ENCODE measurements at places on chromosomes 16 and 17.
A peak's percentile ranks its signal among the peaks of the same experiment; 100 is the strongest.

- no peak for DNase-seq
These were observed 31.4 kb downstream of the ANKFN1 start for GRCh38 chr17:56184650-56185049.

GRCh38 chr16:55703003-55704001 is 47.5 kb downstream of the SLC6A2 start:
- DNase-seq, result peak; percentile 24

DNA sequence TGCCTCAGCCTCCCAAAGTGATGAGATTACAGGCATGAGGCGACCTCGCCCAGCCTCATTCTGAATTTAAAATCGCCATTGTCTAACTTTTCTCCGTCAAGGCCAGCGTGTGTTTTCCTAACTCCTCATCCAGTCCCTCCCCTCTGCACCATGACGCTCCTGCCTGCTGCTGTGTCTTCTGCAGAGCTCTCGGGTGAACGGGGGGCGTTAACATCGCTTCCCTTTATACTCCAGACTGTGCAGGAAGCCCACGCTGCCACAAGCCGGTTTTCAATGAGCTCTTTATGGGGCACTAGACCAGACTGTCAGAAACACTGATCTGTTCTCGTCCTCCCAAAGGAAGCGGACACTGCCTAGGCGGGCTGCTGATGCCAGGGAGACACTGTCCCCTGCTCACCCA is 13.2 kb downstream of the AANAT start:
- no peak for DNase-seq

DNA sequence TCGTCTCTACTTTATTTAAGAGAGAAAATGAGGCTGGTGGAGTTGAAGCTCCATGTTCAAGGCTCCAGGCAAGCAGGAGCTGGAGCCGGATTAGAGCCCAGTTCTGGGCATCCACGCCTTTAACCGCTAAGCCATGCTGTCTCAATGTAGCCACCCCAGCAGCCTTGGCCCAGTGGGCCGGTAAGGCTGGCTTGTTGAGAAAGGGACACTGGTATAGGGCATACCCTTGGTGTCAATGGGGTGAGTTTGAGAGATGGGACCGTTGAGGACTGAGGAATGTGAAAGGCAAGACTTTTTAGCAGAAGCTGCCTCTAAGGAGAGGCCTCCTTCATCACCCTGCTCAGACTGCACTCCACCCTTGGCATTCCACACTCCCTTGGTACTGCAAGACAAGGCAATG is 147.4 kb downstream of the CYLD start:
- no peak for DNase-seq

Data from NCI-H1436 (cell line).